Stimulated activated CD4-positive, alpha-beta T cell treated with anti-CD3 and anti-CD28 coated beads, Interleukin-4, amount 100 ng/mL, for 1 hour (primary cell): ENCODE measurements at places on chromosomes 3 and 15.

DNA sequence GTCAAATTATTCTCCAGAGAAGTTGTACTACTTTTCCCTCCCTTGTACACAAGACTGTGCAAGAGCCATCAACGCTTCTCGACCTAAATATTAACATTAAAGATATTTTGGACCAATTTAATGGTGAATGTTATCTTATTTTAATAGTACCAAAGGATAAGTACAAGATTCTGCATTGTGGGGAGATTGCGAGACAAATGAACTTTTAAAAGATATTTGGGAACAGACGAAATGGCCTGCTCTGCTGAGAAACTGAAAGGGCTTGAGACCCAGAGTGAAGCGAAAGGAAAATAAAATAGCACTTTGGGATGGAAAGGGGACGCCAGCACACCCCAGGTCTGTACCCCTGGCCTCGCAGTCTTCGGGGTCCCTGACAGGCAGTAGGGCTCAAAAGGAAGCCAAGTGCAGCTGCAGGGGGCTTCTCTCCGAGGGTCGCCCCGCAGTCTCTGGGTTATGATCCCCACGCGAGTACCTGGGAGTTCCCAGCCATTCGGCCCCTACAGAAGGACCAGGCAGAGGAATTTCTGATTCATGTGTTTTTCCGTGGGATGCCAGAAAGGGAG is 97.6 kb upstream of the VGLL3 start:
- DNase-seq, result no peak

- DNase-seq, result no peak
Measured at GRCh38 chr3:64741341-64741740, 53.5 kb upstream of the ADAMTS9 start.

DNA sequence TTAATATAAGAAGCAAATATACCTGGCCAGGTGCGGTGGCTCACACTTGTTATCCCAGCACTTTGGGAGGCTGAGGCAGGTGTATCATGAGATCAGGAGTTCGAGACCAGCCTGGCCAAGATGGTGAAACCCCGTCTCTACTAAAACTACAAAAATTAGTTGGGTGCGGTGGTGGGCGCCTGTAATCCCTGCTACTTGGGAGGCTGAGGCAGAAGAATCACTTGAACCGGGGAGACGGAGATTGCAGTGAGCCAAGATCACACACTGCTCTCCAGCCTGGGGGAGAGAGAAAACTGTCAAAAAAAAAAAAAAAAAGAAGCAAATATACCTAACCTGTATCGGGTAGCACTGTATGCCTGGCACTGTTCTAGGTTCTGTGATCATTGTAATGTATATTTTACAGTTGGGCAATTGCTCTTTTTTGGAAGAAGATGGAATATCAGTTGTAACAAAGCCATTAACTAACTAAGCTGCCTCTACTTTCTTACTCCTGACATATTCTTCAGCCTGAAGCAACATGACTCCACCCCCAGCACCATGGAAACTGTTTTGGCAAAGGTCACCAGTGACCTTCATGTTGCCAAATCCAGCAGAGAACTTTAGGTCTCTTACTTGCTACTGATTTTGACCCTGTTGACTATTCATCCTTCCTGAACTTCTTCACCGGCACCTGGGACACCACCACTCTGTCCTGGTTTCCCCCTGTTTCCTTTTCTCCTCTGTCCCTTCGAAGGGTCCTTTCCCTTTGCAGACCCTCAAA is 203.8 kb downstream of the RPLP1 start:
- DNase-seq, result no peak

- no peak for DNase-seq
Measured at GRCh38 chr3:53948174-53948573, 56.5 kb upstream of the SELENOK start.

DNA sequence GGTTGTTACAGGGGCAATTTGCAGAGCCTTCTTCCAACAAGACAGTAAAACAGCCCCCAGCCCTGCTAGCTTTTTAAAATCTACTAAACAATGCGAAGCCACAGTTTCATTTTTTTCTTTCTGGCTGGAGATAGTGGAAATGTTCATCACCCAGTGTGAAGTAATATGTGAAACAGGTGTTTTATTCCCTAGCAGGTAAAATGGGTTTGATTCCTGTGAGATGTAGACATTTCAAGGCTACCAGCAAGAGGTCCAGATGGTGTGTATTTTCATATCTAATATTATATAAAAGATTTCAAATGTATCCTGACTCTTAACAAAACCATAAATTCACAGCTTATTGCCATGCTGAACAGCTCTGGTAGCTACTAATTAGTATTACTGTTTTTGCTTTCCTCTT is 160.3 kb downstream of the SATB1 start:
- DNase-seq, result no peak

- no peak for DNase-seq
Measured at GRCh38 chr3:104598848-104599511, 767.7 kb upstream of the ALCAM start.

- no peak for DNase-seq
Measured at GRCh38 chr3:186510374-186511079, 33.7 kb downstream of the CRYGS start.
